ENCODE measurements at places on chromosomes 13 and 19.

- DNase-seq: no peak
Observed at GRCh38 chr13:29292045-29292444, 303.4 kb downstream of the SLC7A1 start.

DNA sequence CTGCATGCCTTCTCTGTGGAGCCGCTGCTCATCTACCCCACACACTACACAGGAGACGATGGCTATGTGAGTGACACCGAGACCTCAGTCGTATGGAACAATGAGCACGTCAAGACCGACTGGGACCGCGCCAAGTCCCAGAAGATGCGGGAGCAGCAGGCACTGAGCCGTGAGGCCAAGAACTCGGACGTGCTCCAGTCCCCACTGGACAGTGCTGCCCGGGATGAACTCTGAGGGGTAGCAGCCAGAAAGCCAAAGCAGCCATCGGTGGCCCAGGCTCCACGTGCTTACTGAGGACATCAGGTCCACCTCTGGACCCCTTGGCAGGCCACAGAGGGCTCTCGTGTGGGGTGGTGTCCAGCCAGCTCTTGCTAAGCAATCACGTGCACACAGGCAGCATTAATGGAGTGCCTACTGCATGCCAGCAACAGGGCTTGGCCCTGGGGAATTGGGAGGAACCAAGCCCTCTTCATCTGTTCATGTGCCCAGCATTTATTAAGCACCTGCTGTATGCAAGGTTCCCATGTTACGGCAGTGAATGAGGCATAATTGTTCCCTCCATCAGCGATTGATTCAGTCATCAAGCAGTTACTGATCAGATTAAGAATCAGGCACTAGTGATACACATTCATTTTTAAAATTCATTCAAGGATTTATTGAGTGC lies 25.9 kb downstream of the COLGALT1 start:
- no peak for DNase-seq

- no peak for DNase-seq
Observed at GRCh38 chr13:106246242-106246641, 289.2 kb downstream of the EFNB2 start.

GRCh38 chr19:28898249-28898648 lies 314.7 kb downstream of the UQCRFS1 start:
- DNase-seq: no peak
